ENCODE measurements at places on chromosomes 3 and 15. TPM values are rescaled to one million over a fixed set of nuclear protein-coding genes. Genes with fewer than 3 reads are reported as not detected.
A peak's percentile ranks its signal among the peaks of the same experiment; 100 is the strongest.

The HAPLN3 gene
- 2.8 TPM for total RNA-seq

The ROBO2 gene
- total RNA-seq = 1.5 TPM

- H3K4me1 ChIP-seq = peaks cover 9% of the 10 kb centered on the region
- H3K27me3 ChIP-seq = no peaks in the 10 kb centered on the region
- DNase-seq = peak; percentile 84
Observed at GRCh38 chr15:66720206-66721010, 18.4 kb downstream of the SMAD6 start.

The ATP13A4 gene
- under 0.01 TPM for total RNA-seq

DNA sequence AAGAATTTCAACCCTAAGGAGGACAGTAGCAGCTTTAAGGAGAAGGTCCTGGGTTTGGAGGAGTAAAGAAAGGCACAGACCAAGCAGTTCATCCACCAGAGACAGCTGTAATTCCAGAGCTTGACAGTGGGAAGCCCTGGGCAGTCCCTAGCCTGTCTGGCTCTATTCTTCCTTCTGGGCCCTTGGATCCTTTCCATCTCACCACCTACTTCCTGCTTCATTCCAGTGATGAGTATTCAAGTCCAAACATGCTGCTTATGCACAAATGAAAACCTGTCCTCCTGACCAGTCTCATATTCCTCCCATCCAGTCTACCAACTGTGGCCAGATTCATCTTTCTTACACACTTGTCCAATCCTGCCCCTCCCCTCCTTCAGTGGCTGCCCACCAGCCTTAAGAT is 171.4 kb downstream of the CNTN3 start:
- no peak overlapping the region for H3K4me3 ChIP-seq
- peak; percentile 2 for DNase-seq
- H3K27ac ChIP-seq = no peak overlapping the region
- H3K36me3 ChIP-seq = no peaks in the 10 kb centered on the region

DNA sequence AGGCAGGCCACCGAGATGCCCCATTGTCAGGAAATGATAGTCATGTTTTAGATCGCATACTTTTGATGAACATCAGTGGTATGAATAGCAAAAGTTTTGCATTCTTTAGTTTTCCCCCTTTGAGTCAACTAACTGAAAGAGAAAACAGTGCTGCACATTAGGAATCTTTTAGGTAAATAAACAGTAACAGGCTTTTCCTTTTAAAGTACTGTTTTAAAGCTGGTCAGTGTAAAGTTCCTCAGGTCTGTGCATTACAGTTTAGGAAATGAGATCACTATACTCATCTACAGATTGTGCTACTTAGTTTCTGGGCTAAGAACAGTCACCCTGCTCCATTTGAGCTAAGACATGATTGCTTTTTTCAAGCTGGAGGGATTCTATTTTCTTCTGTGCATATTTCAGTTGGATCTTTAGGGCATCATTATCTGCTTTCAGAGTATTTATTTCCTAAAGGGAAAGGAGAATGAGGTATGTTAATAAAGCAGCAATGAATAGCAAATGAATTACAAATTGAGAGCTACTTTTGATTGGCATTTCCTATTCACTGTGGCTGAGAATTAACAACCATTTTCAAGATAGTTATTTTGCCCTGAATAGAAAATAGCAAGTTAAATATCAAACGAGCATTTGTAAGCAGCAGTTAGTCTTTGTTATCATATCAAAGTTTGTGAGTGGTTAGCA is 36.5 kb downstream of the FAM98B start:
- no peak overlapping the region for H3K4me3 ChIP-seq
- no peaks in the 10 kb centered on the region for H3K36me3 ChIP-seq
- no peaks in the 10 kb centered on the region for H3K27me3 ChIP-seq
- H3K27ac ChIP-seq = no peak overlapping the region

GRCh38 chr3:28853830-28854229 is 427.0 kb upstream of the RBMS3 start:
- H3K27ac ChIP-seq = no peak overlapping the region
- no peaks in the 10 kb centered on the region for H3K36me3 ChIP-seq
- DNase-seq = peak; percentile 5

DNA sequence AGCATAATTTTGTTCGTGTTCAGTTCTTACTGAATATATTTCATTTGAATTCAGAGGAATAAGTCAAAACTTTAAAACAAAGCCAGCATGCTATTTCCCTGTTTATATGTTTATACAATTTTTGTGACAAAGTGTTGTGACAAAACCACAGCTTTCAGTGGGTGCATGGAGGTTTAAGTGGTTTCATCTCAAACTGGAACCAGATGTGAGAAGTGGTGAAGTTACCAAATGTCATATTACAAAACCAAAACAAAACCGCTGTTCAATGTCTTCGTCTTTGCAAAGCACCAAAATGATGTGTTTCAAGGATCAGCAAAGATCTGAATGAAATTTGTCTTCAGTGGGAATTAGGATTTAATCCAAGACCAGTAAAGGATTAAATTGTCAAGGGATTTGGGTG is 59.3 kb upstream of the OSTN start:
- peaks cover 2% of the 10 kb centered on the region for H3K4me1 ChIP-seq
- no peaks in the 10 kb centered on the region for H3K36me3 ChIP-seq
- no peak overlapping the region for H3K4me3 ChIP-seq
- H3K27me3 ChIP-seq = no peaks in the 10 kb centered on the region

DNA sequence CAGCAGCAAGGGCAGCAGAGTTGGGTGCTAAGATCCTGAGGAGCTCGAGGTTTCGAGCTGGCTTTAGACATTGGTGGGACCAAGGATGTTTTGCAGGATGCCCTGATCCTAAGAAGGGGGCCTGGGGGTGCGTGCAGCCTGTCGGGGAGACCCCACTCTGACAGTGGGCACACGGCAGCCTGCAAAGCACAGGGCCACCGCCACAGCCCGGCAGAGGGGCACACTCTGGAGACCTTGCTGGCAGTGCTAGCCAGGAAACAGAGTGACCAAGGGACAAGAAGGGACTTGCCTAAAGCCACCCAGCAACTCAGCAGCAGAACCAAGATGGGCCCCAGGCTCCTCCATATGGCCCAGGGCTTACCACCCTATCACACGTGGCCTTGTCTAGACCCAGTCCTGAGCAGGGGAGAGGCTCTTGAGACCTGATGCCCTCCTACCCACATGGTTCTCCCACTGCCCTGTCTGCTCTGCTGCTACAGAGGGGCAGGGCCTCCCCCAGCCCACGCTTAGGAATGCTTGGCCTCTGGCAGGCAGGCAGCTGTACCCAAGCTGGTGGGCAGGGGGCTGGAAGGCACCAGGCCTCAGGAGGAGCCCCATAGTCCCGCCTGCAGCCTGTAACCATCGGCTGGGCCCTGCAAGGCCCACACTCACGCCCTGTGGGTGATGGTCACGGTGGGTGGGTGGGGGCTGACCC is 18.8 kb downstream of the SEC61A1 start:
- H3K27ac ChIP-seq = no peak overlapping the region

DNA sequence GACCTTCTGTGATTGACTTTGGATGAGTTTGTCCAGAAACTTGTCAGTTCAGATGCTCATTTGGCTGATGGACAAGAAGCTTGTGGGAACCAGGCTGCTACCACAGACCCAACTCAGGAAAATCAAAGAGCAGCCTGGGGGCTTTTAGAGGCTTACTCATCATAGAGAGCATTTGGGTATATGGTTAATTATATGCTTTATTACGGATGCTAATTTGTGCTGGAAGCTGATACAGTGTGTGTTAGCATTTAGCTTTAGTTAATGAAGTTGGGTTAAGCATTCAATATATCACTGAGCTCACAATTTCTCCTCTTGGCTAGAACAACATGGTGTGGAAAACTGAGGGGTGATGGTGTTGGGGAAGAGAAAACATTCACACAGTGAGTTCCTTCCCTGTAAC is 664.2 kb upstream of the CFAP20DC start:
- no peaks in the 10 kb centered on the region for H3K27me3 ChIP-seq
- H3K4me1 ChIP-seq = no peaks in the 10 kb centered on the region
- H3K4me3 ChIP-seq = no peak overlapping the region
- H3K36me3 ChIP-seq = no peaks in the 10 kb centered on the region
- no peak for DNase-seq
- H3K27ac ChIP-seq = no peak overlapping the region

The PLSCR5 gene
- not detected for total RNA-seq

- no peak overlapping the region for H3K4me3 ChIP-seq
- H3K4me1 ChIP-seq = no peaks in the 10 kb centered on the region
- H3K27me3 ChIP-seq = no peaks in the 10 kb centered on the region
- no peaks in the 10 kb centered on the region for H3K36me3 ChIP-seq
Observed at GRCh38 chr3:129683201-129683600, 76.7 kb upstream of the PLXND1 start.

DNA sequence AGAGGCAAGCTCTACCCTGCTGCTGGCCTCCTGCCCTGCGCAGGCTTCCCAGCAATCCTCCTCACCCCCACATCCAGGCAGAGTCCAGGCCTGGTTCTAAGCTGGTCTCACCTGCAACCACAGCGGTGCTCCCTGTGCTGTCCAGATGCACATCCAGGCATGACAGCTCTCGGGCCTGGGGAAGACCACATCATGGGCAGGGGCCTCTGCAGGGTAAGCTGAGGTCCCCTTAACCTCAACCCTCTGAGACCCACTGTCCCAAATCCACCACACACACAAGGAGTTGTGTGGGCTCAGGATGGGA is 10.8 kb downstream of the PLA2G4D start:
- no peak overlapping the region for H3K27ac ChIP-seq
- H3K4me1 ChIP-seq = no peaks in the 10 kb centered on the region
- no peak overlapping the region for H3K4me3 ChIP-seq
- peaks cover 16% of the 10 kb centered on the region for H3K27me3 ChIP-seq
- DNase-seq = no peak

The MELTF gene
- 5.0 TPM for total RNA-seq

The DPPA2 gene
- total RNA-seq = not detected

The CISH gene
- 0.99 TPM for total RNA-seq

GRCh38 chr3:152307829-152308474 is 39.2 kb downstream of the MBNL1 start:
- H3K36me3 ChIP-seq = no peaks in the 10 kb centered on the region
- DNase-seq = no peak
- H3K4me3 ChIP-seq = no peak overlapping the region
- H3K27ac ChIP-seq = peak overlapping the region; percentile 51

The AGBL1 gene
- not detected for total RNA-seq

The TRAT1 gene
- not detected for total RNA-seq

GRCh38 chr3:178504128-178504527 is 32.1 kb upstream of the KCNMB2 start:
- no peaks in the 10 kb centered on the region for H3K27me3 ChIP-seq
- H3K27ac ChIP-seq = no peak overlapping the region
- no peaks in the 10 kb centered on the region for H3K36me3 ChIP-seq
- no peak overlapping the region for H3K4me3 ChIP-seq
- no peaks in the 10 kb centered on the region for H3K4me1 ChIP-seq
- no peak for DNase-seq

DNA sequence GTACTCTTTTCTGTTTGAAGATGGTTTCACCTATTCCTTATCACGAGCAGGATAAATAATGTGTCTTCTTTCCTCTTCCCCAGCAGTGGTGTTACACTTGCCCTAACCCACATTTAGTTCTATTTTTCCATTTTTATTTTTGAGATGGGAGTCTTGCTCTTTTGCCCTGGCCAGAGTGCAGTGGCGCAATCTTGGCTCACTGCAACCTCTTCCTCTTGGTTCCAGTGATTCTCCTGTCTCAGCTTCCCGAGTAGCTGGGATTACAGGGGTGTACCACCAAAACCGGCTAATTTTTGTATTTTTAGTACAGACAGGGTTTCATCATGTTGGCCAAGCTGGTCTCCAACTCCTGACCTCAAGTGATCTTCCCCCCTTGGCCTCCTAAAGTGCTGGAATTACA is 372.4 kb downstream of the FOXP1 start:
- H3K27ac ChIP-seq = no peak overlapping the region
- no peak for DNase-seq
- no peaks in the 10 kb centered on the region for H3K4me1 ChIP-seq
- no peak overlapping the region for H3K4me3 ChIP-seq
- H3K36me3 ChIP-seq = no peaks in the 10 kb centered on the region
- no peaks in the 10 kb centered on the region for H3K27me3 ChIP-seq

- DNase-seq = no peak
- H3K27me3 ChIP-seq = no peaks in the 10 kb centered on the region
- no peaks in the 10 kb centered on the region for H3K4me1 ChIP-seq
- H3K27ac ChIP-seq = no peak overlapping the region
- no peak overlapping the region for H3K4me3 ChIP-seq
- peaks cover 13% of the 10 kb centered on the region for H3K36me3 ChIP-seq
Observed at GRCh38 chr3:64016941-64017620, 6.2 kb downstream of the PSMD6 start.

- no peaks in the 10 kb centered on the region for H3K36me3 ChIP-seq
- H3K27me3 ChIP-seq = no peaks in the 10 kb centered on the region
- peak overlapping the region; percentile 46 for H3K4me3 ChIP-seq
- H3K27ac ChIP-seq = peak overlapping the region; percentile 91
Observed at GRCh38 chr15:68277131-68277602, 378 bp upstream of the FEM1B start.

GRCh38 chr15:67335534-67336222 is 81.1 kb downstream of the IQCH start:
- H3K4me1 ChIP-seq = no peaks in the 10 kb centered on the region
- no peak for DNase-seq
- H3K27me3 ChIP-seq = no peaks in the 10 kb centered on the region
- no peak overlapping the region for H3K4me3 ChIP-seq

GRCh38 chr15:60438646-60439045 is 40.3 kb downstream of the ICE2 start:
- no peak for DNase-seq
- H3K27me3 ChIP-seq = no peaks in the 10 kb centered on the region
- no peaks in the 10 kb centered on the region for H3K36me3 ChIP-seq
- no peaks in the 10 kb centered on the region for H3K4me1 ChIP-seq

- no peaks in the 10 kb centered on the region for H3K4me1 ChIP-seq
- no peak overlapping the region for H3K27ac ChIP-seq
- DNase-seq = no peak
Observed at GRCh38 chr3:130843441-130843840, 50.4 kb upstream of the ATP2C1 start.

The SUMF1 gene
- total RNA-seq = 50.0 TPM

DNA sequence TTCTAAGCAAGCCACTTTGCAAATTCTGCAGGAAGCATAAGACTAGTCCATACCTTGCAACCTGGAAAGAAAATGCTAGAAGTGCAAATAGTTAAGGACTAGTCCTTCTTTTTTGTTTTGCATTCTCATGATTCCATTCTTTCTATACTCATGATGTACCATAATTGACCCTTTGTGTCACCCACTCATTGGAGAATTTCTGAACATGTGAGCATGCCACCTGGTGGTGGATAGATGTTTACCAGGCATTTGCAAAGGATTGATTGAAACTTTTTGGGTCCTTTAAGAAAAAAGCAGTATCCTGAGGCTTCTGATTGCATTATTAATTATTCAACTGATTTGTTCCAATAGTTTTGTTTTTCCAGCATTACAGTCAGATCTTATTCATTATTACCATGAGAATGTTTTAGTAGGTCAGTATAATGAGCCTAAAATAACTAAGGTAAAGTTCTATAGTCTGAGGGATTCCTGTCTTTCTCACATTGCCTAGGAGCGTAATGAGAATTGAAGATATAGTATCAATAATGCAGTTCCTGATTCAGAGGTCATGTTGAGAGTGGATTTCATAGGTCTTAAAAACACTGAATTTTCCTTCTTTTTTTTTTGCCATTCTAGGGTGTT is 20.2 kb upstream of the DIPK2A start:
- no peaks in the 10 kb centered on the region for H3K27me3 ChIP-seq
- no peak overlapping the region for H3K27ac ChIP-seq
- no peaks in the 10 kb centered on the region for H3K4me1 ChIP-seq
- no peaks in the 10 kb centered on the region for H3K36me3 ChIP-seq
- DNase-seq = peak; percentile 67
- H3K4me3 ChIP-seq = no peak overlapping the region

GRCh38 chr3:189508784-189509501 is 122.2 kb upstream of the TP63 start:
- H3K27me3 ChIP-seq = no peaks in the 10 kb centered on the region
- no peak overlapping the region for H3K4me3 ChIP-seq
- no peak overlapping the region for H3K27ac ChIP-seq
- H3K36me3 ChIP-seq = no peaks in the 10 kb centered on the region
- H3K4me1 ChIP-seq = no peaks in the 10 kb centered on the region

Data from fibroblast of lung (primary cell).